Hindlimb muscle (tissue), 1 donor: ENCODE measurements at places on chromosomes 1 and 21. TPM values are rescaled to one million over a fixed set of nuclear protein-coding genes. Genes with fewer than 3 reads are reported as not detected.

TAF12 gene
- polyA plus RNA-seq = 28.6 TPM

LCE1C gene
- not detected for polyA plus RNA-seq

KIF2C gene
- 10.6 TPM for polyA plus RNA-seq

DNA sequence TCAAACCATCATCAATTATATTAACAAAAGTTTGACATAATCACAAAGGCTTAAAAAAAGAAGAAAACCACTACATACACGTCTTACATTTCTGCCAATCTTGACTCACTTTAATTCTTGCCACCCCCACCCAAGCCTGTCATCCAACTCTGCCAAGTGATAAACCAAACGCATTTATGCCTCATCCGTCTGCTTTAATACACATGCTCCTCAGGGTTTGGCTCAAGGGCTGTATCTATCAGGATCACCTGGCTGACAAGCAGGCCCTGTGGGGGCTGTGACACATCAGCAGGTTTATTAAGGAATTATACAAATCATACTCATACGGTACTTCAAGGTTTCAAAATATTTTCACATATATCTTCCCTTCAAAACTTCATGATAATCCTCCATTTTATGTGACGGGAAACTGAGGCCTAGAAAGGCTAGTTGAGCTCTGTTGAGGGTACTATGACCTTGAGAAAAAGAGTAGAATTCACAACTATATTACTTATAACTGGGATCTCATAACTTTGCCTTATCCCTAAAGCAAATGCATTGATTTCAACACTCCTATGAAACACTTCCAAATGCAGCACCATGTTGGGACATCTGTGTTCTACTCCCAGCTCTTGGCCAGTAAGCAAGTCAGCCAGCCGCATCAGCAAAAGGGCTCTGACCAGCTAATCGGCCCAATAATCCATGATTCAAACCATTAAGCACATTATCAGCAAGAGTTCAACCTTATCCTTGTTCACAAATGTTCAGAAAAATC lies 8.7 kb downstream of the SORT1 start:
- no peak for DNase-seq

DNA sequence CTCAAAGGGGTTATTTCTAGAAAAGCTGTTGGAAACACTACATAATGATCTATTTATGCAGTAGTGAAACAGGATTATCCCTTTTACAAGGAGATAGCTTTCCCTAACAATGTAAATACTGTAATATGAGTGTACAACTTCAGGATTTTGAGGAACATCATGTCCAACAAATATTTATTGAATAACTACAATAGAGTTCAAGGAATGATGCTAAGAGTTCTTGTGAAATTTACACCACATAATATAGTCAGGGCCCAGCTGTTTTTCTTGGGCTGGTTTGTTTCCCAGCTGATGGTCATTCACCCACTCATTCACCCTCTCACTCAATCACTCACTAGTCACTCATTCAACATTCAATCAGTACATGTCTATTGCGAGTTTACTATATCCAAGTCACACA lies 12.3 kb upstream of the LYPLAL1 start:
- no peak for DNase-seq

ADORA3 gene
- 1.2 TPM for polyA plus RNA-seq

GRCh38 chr1:203934651-203935050 lies 73.3 kb downstream of the SNRPE start:
- no peak for DNase-seq

- no peak for DNase-seq
Measured at GRCh38 chr1:203691447-203691846, 64.8 kb downstream of the ATP2B4 start.

- no peak for DNase-seq
Measured at GRCh38 chr1:163580926-163581325, 259.2 kb downstream of the NUF2 start.

IL24 gene
- 0.12 TPM for polyA plus RNA-seq
